ENCODE measurements at places on chromosomes 4 and X.

GRCh38 chr4:13533670-13534343, 10.5 kb downstream of the NKX3-2 start:
- DNase-seq: no peak

GRCh38 chr4:113849771-113850170, 88.2 kb upstream of the CAMK2D start:
- no peak for DNase-seq

DNA sequence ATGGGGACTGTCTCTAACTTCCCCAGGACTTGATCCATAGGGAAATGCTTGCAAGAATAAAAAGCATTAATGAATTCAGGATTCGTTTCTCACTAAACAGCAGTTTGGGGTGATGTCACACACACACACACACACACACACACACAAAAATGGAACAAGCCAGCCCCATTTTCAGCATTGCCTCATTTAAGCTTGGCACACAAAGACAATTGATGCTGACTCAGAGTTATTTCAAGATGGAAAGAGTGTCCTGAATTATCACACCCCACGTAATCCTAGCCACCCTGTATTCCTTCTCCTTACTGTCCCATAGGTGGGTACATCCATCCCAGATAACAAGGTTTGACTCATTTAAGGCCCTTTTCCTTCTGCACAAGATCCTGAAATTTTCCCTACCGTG, 345.1 kb upstream of the HS3ST1 start:
- DNase-seq: no peak

GRCh38 chrX:150464001-150464400, 100.9 kb downstream of the MAMLD1 start:
- DNase-seq: no peak

GRCh38 chr4:72997409-72997808, 72.1 kb downstream of the COX18 start:
- DNase-seq: no peak

- no peak for DNase-seq
Observed at GRCh38 chr4:80155316-80155982, 41.9 kb upstream of the PRDM8 start.

GRCh38 chr4:6529021-6529420, 46.0 kb upstream of the MAN2B2 start:
- DNase-seq: no peak

DNA sequence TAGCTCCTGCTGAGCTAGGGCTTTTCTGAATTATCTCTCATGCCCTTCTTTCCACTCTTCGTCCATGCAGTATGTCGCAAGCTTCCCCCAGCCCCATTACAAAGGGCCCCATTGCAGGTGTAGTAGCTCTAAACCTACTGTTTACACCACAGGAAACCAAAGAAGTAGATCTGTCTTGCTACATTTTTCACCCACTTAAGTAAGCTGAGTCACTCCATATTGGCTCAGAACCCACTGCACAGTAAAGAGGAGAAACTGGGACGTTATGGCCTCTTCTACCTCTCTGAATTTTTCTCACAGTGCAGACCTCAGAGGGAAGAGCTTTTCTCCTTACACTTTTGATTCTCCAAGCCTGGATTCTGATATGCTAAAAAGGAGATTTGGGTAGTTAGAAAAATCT, 200.2 kb downstream of the SMARCA1 start:
- no peak for DNase-seq

DNA sequence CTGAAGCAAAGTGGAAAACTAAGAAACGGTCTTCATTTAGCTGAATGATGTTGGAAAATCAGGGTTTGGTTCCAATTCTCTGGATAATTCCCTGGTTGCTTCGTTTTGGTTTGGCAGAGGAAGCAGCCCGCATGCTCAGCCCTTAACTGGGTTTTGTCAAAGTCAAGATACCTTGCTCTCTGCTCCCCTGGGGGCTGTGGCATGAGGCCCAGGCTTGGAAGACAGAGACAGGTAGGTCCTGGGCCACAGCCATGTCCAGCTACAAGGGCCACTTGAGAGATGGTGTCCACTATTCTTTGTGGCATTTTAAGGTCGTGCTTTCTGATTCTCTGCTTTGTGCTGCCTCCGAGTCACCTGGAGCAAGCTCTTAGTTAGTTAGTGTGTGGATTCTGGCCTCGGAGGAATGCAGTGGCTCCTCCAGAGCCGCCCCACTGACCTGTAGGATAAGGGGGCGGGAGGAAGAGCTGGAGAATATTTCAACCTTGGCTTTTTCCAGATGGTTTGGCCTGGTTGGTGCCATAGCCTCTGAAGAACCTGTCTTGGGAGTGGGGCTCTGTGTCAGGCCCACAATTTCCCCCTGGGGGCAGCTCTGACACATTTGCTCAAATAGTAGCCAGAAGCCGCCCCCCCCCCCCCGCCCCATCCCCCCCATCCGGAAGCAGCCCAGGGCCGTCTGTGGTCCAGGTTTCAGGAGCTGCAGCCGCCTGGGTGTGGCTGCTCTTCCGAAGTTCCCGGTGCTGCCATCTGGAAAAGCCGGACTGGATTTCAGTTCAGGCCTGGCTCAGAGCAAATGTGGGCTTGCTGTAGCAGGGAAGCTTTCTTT, 147.1 kb downstream of the NHS start:
- no peak for DNase-seq

DNA sequence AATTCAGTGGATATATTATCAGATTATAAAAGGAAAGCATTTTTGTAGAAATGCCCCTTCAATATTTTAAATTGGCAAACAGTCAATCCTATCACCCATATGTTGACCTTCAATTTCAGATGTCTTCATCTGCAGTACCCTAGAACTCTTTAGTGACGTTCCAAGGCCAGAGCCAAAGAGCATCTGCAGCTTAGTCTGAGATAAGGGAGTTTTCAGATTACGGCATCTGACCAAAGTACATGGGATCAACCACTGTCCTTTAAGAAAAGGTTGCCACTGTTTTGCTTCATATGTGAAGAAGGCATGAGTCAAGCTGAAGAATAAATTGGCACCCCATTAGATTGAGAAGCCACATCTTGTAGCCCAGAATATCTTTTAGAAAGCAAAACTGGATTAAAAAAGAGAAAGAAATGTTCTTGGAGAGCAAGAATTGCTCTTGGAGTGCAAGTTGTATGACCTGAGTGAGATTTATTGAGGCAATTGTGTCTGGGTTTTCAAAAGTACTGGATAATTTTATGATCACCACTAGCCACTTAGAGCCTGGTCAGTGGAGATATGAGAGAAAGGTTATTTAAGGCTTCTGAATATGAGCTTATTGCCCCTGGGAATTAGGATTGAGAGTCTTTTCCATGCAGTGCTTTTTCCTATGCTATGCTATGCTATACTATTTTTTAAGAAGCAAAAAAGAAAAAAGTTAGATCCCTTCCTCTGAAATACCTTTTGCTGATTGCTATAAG, 251.9 kb upstream of the NR3C2 start:
- DNase-seq: no peak

DNA sequence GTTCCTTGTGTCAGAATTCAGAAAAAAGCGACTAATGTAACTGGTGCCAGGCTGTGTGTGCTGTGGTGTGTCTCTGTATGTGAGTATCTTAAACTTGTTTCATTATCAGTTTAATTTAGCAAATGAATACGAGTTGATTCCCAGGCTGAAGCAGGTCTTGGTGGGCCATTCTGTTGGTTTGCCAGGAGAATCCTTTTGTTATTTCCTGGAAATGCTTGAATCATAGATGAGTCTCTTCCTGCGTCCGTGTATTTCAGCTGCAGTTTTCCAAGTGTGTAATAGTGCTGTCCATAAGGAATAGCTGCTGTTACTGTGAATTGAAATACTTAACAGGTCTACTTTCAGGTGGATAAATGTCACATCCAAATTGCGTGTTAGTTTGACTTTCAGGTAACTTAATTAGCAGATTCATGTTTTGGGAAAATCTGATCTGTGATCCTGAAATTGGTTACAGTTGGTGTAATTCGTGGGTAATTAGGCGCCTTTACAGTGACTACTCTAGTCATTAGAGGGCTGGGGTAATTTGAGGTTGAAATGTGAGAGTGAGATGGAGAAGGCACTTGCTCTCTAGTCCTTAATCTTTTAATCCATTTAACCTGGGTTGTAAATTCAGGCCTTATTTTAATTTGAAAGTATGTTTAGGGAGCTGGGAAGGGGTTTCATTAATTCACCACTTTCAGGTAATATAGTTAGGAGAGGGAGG, 23.8 kb downstream of the TMEM131L start:
- no peak for DNase-seq

DNA sequence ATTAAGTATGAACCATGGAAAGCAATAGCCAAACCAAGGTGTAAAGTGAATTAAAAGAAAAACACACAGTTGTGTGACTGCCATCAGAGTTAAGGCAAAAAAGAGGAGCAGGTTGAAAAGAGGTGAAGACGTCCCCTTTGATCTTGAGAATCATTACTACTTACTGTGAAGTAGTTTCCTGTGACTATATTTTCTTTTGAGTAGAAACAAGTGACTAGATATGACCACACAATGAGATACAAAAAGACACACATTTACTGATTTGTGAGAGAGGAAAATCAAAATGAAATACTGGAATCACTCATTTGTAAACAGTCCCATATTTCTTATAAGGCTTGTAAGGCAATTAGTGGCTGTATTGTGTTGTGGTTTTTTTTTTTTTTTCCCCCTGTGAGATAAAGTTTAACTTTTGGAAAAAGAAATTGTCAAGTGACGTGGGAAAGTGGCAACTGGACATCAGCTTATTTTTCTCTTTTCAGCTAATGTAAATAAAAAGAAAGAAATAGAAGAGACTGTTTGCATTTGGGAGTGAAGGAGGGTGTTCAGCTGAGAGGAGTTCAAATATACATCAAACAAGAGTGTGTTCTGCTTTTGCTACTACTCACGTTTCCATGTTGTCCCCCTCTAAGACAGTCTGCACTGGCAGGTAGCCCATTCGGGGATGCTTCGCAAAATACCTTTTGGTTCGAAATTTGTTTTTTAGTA, 106.4 kb upstream of the FTHL17 start:
- no peak for DNase-seq

GRCh38 chrX:11180571-11180970, 69.4 kb downstream of the HCCS start:
- DNase-seq: no peak

DNA sequence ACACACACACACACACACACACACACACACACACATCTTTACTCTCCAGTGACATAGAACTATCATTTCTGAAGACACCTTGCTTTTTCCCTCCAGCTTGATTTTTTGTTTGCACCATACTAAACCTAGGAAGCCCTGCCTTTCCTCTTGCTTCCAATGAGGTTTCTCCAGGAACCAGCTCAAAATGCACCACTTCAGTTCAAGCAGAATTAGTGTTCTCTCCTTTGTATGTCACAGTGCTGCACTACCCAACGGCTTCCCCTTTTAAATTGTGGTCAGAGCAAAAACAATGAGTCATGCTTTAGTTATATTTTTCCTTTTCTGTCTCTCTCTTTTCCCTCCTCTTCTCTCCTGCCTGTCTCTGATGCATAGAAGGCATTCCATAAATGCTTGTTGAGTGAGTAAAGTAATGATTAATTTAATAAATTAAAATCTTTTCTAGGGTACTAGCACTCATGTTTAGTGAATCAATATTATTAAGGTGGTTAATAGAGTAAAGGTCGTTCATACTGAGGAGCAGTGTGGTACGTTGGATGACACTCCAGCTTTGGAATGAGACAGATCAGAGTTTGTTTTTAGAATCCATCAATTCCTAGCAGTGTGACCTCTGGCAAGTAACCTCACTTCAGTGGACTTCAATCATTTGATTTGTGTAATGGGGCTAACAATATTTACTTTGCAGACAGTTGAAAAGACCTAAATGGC, 5.9 kb downstream of the RTL3 start:
- DNase-seq: no peak

GRCh38 chrX:84046403-84046984, 141.5 kb downstream of the RPS6KA6 start:
- no peak for DNase-seq

GRCh38 chrX:77426811-77427210, 20.4 kb upstream of the FGF16 start:
- DNase-seq: no peak

- DNase-seq: no peak
Observed at GRCh38 chr4:102501447-102501696, 213 bp downstream of the NFKB1 start.

- no peak for DNase-seq
Observed at GRCh38 chr4:3872834-3873313, 106.7 kb downstream of the ADRA2C start.

- DNase-seq: no peak
Observed at GRCh38 chr4:34309383-34309906, 1934.9 kb downstream of the ARAP2 start.

DNA sequence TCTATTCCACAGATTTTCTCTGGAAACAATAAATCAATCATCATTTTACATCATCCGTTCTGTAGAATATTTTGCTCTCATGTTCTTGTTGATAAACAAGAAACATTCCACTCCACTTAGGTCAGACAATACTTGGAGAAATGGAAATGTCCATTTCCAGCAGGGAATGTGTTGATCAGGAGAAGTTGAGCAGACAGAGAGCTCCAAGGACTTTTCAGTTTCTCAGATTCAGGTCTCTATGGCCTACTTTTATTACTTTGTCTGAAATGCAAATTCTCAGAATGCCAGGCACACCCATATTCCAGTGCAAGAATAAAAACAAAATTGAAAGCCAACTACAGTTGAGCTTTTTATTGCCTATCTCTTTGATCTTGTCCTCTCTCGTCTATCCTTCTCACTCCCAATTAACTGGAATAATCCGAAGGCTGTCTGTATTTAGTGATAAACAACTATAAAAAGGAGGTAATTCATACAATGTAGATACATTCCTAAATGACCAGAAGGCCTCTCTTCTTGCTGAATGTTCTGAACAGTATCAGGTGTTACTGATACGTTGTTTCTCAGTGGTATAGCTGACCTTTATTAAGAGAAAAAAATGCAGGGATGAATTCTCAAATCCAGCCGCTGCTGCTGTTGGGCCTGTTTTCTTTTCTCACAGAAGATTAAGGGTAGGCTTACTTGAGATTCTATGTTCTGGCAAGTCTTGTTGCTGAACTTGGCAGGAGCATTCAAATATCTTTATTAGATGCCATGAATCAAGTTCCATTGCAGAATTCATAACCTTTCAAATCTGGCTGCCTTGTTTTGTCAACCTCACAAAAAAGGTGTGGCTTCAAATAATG, 72.1 kb downstream of the HPGD start:
- no peak for DNase-seq

DNA sequence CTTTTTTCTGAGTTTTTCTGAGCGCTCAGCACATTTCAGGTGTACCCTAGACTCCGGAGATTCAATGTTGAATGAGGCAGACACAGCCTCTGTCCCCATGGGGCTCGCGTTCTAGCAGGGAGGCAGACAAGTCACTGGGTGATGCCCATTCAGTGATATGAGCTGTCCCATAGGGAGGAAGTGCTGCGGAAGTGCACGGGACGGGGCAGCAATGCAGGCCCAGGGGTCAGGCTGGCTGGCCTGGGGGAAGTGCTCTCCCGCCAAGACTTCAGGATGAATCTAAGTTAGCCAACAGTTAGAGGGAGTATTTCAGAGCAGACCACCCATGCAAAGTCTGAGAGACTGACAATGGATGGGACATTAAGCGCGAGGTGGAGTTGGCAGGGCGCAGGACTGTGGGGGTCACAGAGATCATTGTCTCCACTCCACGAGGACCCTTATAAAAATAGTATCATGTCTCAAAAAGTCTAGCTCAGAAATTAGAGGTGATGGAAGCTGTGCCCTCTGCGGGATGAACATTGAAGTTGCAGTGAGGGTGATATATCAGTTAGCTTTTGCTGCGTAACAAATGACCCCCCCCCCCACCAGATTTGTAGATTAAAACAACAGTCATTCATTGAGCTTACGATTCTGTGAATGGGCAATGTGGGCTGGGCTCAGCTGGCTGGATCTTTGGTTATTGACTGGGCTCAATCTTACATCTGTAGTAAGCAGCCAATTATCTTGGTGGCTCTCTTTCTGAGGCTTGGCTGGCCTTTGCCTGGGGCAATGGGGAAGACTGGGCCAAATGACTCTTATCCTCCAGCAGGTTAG, 16.4 kb downstream of the PSAPL1 start:
- DNase-seq: no peak
